ENCODE measurements at places on chromosomes 6 and 20.

DNA sequence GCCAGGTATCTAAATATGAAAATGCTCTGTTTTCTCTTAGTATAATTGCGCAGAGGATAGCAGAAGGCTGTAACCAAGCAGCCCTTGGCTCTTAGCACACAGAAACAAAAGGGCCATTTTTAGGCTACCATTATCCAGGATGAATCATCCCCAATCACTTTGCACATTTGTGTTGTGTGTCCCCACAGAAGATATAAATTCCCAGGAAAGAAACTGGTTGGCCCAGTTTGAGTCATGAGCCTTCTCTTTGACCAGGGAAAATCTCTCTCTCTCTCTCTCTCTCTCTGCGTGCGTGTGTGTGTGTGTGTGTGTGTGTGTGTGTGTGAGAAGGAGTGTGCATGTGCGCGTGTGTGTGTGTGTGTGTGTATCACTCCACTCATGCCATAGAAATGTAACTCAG is 178.5 kb downstream of the FRK start:
- no peak for DNase-seq

GRCh38 chr20:61659246-61659993 is 406.3 kb downstream of the TAF4 start:
- no peak for DNase-seq

DNA sequence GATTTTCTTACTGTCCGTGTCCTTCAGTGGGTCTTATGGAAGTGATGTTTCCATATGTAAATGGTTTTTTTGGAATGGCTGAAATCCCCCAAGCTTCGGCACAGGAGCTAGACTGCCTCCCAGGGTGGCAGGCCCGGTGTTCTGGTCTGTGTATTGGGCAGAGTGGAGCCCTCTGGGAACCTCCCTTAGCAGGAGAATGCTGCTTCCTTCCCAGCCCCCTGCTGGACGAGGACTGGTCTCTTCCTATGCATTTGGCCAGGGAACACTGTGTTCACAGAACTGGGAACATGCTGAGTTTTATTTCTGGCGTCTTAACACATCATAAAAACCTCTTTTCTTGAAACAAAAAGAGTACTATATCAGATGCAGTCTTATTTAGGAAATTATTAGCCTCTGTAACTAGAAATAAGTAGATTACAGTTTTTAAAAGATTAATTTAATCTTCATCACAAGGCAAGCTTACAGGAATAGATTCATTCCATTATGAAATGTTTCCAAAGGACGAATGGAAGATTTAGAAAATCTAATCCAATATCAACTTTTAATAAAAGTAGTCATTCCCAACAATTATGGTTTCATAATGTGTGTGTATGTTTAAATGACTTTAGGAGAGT is 56.6 kb downstream of the SYTL3 start:
- DNase-seq = no peak

- DNase-seq = no peak
These were observed 199.1 kb upstream of the CNR1 start for GRCh38 chr6:88365230-88365629.

DNA sequence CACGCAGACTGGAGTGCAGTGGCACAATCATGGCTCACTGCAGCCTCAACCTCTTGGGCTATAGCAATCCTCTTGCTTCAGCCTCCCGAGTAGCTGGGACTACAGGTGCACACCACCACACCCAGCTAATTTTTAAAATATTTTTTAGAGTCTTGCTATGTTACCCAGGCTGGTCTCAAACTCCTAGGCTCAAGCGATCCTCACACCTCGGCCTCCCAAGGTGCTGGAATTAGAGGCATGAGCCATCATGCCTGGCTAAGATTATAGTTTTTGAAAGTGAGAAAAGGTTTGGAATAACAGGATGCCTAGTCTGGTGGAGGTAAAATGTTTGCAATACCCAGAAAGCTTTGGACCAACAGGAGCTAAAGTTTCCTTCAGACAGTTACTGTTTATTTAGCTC is 23.4 kb downstream of the GCM1 start:
- DNase-seq = no peak

- peak; percentile 79 for DNase-seq
These were observed 58.6 kb downstream of the PPP1R3G start for GRCh38 chr6:5143634-5144311.

DNA sequence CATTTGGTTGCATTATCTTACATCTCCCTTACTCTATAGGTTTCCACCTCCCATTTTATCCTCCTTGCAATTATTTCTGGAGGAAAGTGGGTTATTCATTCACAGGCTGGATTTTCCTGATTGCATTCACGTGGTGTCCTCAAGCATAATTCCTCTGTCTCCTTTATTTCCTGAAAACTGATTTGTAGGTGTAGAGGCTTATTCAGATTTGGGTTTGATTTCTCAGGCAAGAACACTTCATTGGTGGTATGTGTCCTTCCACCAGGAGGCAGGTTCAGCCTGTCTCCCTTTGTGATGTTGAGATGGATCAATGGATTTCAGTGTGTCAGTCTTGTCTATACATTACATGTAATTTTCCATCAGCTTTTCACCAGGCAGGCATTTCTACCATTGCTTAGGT is 17.3 kb downstream of the DNPH1 start:
- DNase-seq = no peak

DNA sequence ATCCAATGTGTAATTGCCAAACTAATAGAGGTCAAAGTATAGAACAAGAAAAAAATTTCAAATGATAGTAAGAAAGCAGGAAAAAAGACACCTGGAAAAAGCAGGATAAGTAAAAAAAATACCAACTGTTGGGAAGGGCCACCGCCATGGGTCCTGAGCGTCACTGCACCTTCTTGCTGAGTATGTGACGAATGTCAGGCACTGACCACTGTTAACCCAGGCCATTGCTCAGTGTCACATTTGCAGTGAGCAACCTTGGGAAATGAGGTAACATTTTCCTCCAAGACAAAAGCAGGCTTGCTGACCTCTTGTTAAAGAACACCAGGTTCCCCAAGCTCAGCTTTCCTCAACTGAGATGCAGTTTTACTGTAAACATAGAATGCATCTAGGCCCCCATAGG is 15.6 kb upstream of the RPS6KA2 start:
- no peak for DNase-seq

DNA sequence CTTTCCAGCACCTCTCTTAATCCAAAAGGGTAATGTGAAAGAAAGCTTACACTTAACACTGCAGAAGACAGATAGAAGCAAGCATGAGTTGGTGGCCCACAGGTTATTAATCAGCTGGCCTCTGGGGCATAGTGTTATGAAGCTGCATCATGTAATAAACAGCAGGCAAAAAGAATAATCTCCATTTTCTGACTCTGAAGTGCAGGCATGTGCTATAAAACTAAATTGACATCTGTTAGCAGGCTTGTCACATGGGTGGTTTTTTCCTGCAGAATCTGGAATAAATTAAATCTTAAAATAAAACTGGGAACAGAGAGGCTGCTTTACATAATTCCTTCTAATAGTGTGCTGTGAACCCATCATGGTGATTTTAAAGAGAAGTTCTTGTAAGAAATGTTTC is 73.3 kb downstream of the METTL24 start:
- no peak for DNase-seq

All from activated CD4-positive, alpha-beta T cell treated with anti-CD3 and anti-CD28 coated beads, Interleukin-2, Interleukin-4, amounts not matched to agents 100 ng/mL and 50 ng/mL, durations not matched to agents 16 hours and 8 hours (primary cell).